ENCODE measurements at places on chromosomes 12 and 14.
A peak's percentile ranks its signal among the peaks of the same experiment; 100 is the strongest.

GRCh38 chr14:68397822-68398221 lies 395.0 kb downstream of the ZFP36L1 start:
- DNase-seq = no peak

- DNase-seq = no peak
Observed at GRCh38 chr12:93777254-93777653, 100.1 kb downstream of the CRADD start.

GRCh38 chr12:13100882-13101769 lies 2.3 kb downstream of the GSG1 start:
- peak; percentile 94 for DNase-seq

DNA sequence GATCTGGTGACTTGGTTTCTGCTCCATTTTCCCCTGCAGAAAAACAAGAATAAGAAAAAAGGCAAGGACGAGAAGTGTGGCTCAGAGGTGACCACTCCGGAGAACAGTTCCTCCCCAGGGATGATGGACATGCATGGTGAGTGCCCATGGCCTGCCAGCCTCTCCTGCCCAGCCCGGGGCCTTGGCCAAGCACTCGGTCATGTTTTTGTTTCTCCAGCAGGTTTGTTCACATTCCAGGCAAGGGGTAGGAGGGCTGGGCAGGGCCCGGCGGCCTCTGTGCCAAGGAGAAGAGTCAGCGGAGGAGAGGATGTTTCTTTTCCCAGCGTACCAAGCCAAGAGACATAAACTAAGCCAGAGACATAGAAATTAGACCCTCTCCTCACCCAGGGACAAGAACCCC lies 13.6 kb downstream of the BCL7A start:
- peak; percentile 83 for DNase-seq

DNA sequence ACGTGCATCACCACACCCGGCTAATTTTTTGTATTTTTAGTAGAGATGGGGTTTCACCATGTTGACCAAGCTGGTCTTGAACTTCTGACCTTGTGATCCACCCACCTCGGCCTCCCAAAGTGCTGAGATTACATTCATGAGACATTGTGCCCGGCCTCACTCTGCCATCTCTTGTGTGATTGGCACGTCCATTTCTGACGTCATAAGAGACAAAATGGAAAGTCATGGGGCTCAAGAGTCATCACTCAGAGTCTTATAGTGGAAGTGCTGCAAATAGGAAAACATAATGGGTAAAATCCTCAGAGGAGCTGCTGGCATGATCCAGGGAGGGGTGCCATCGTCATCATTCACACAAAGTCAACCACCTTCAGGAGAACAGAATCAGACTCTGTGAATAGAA lies 54.2 kb upstream of the GPATCH2L start:
- DNase-seq = no peak

- DNase-seq = no peak
Observed at GRCh38 chr12:49939707-49940106, 10.8 kb upstream of the AQP2 start.

- no peak for DNase-seq
Observed at GRCh38 chr12:117878605-117879004, 90.2 kb downstream of the KSR2 start.

DNA sequence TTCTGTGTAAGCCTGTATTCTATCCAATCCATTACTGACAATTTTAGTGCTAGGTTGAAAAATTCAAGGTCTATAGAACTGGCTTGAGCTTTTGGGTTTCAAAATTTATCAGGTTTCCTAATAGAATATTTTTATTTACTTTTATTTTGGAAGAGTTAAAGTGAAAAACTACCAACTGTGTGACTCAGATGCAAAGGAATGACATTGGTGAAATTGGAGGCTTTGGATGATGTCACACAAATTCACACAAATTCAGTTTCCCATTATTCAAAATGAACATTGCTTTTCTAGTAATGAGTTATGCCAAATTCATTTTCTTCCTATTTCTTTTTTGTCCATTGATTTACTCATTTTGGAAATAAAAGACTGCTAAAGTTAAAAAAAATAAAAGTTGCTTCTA lies 186.9 kb downstream of the ALX1 start:
- no peak for DNase-seq

DNA sequence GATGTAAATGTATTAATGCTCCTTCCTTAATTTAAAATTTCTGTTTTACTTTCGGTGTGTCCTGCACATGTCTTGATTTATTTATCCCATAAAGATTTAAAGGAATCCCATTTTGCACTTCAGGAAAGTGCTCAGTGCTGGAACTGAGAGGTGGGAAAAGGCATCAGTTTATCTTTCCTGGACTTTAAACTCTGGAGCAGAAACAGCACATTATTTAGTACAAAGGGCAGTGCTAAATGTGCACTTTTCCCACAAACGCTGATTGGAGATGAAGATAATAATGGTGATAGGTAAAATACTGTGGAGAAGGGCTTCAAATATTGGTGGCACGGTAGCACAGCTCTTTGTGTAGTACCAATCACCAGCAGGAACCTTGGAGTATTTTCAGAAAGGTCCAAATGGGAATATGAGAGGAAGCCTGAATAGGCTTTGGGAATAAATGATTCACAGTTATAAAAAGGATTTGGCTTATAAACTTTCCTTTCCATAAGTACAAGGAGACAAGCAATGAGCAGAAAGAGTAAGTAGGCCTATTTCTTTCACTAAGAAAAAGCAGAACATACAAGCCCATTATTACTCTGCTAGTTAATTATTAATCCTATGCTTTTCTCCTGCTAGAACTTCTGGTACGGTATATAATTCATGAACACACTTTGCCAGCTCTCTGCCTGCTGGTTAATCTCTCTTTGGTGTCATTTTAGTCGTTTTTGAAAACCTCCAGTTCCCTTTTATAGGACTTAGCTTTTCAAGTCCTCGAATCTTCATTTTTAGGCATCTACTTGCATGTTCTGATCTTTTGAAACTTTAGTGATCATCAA lies 58.3 kb downstream of the SLC15A5 start:
- no peak for DNase-seq

- no peak for DNase-seq
Observed at GRCh38 chr14:84041421-84041820, 1488.5 kb upstream of the FLRT2 start.

- no peak for DNase-seq
Observed at GRCh38 chr14:104494483-104494882, 85.1 kb upstream of the C14orf180 start.

- DNase-seq = no peak
Observed at GRCh38 chr12:54563787-54564186, 14.4 kb downstream of the PDE1B start.

Measured in Calu3 (cell line).